ENCODE measurements at places on chromosomes 5 and 9. TPM values are rescaled to one million over a fixed set of nuclear protein-coding genes. Genes with fewer than 3 reads are reported as not detected.

Gene NTRK2
- polyA plus RNA-seq = 2.6 TPM

Gene RLN1
- not detected for polyA plus RNA-seq

Gene SLC36A2
- polyA plus RNA-seq = 0.07 TPM

Gene KIF4B
- polyA plus RNA-seq = not detected

Gene SMC2
- polyA plus RNA-seq = 1.1 TPM

GRCh38 chr5:120463006-120463680 is 957 bp upstream of the PRR16 start:
- H3K27me3 ChIP-seq = no peaks in the 10 kb centered on the region
- no peaks in the 10 kb centered on the region for H3K36me3 ChIP-seq
- no peaks in the 10 kb centered on the region for H3K4me1 ChIP-seq
- H3K27ac ChIP-seq = no peak overlapping the region
- no peak overlapping the region for H3K4me3 ChIP-seq

DNA sequence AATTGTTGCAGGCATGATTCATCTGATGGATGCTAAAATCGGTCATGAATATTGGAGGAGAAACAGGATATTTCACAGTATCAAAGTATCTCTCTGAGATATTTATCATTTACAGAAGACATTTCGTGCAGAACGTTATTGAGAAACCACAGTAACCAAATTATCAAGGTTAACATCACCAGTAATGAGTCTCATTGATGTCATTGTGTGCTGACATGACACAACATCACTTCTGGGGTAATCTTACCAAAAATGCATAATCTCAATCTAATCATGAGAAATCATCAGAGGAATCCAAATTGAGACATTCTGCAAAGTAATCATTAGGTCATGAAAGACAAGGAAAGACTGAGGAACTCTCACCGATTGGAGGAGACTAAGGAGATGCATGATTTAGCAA is 42.7 kb downstream of the C5orf22 start:
- H3K27ac ChIP-seq = no peak overlapping the region
- no peaks in the 10 kb centered on the region for H3K4me1 ChIP-seq
- H3K4me3 ChIP-seq = no peak overlapping the region
- DNase-seq = no peak

GRCh38 chr5:123150089-123150488 is 61.0 kb downstream of the PRDM6 start:
- H3K4me3 ChIP-seq = no peak overlapping the region
- H3K36me3 ChIP-seq = no peaks in the 10 kb centered on the region
- H3K4me1 ChIP-seq = no peaks in the 10 kb centered on the region
- no peak overlapping the region for H3K27ac ChIP-seq

GRCh38 chr5:72244862-72245371 is 75.1 kb downstream of the MRPS27 start:
- H3K27ac ChIP-seq = peak overlapping the region; percentile 41
- no peaks in the 10 kb centered on the region for H3K36me3 ChIP-seq
- H3K27me3 ChIP-seq = no peaks in the 10 kb centered on the region
- peaks cover 47% of the 10 kb centered on the region for H3K4me1 ChIP-seq

DNA sequence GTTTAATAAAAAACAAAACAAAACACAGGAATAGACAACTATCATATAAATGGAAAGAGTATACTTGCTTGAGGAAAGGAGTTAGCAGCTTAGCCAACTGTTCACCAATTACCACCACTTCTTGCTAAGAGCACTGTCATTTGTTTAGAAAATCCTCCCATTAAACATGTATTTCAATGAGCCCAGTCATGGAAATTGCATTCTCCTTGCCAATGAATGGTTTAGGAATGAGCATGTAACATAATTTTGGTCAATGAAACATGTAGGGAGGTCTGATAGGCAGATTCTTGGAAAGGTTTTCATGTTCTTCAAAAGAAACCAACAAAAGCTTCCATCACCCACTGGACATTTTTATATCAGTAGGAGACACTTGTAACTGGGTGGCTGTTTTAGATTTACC is 502.8 kb upstream of the PAPPA start:
- H3K36me3 ChIP-seq = no peaks in the 10 kb centered on the region
- no peak overlapping the region for H3K4me3 ChIP-seq
- no peak for DNase-seq
- no peaks in the 10 kb centered on the region for H3K4me1 ChIP-seq
- peak overlapping the region; percentile 60 for H3K27ac ChIP-seq

Measured in adrenal gland (tissue), 19 donors.